Neural crest cell (in vitro differentiated cells): ENCODE measurements at places on chromosomes 5 and 9. TPM values are rescaled to one million over a fixed set of nuclear protein-coding genes. Genes with fewer than 3 reads are reported as not detected.

DNA sequence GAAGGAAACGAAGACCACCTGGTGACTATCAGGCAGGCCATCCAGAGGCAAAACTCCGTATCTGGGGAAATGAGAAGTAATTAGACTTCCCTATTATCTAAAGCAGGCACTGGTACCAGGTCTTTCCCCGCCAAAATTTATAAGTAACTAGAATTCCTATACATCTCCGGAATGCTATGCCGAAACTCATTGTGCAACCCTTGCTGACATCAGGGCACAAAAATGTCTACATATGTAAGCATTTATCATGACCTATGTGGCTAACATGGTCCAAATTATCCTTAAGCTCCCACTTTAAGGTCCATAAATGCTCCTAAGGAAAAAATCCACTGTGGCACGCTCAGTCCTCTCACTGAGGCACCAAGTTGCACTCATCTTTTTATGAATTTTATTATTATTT lies 17.8 kb downstream of the ACTL7B start:
- no peak for DNase-seq

DNA sequence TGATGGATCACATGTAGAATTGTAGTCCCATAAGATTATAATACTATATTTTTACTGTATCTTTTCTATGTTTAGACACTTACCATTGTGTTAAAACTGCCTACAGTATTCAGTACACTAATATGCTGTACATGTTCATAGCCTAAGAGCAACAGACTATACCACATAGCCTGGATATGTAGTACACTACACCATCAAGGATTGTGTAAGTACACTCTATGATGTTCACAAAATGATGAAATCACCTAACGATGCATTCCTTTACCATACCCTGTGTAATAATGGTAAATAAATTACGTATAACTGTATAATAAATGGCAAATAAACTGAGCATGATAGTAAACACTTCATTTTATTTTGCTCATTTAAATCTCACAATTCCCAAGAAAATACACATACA lies 60.3 kb downstream of the RICTOR start:
- no peak for DNase-seq

GRCh38 chr5:177022386-177023302 lies at the start of gene ZNF346:
ZNF346 (plus strand) TSS chr5:177022696; CDS start chr5:177022739, 43 bp downstream.
- DNase-seq = peak; percentile 89

DNA sequence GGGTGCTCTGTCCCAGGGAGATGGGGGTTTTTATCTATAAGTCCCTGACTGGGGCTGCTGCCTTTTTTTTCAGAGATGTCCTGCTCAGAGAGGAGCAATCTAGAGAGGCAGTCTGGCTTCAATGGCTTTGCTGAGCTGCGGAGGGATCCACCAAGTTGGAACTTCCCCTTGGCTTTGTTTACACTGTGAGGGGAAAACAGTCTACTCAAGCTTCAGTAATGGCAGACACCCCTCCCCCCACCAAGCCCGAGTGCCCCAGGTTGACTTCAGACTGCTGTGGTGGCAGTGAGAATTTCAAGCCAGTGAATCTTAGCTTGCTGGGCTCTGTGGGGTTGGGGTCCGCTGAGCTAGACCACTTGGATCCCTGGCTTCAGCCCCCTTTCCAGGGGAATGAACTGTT lies 375.8 kb downstream of the RAB3C start:
- DNase-seq = no peak

The C5orf58 gene
- total RNA-seq = not detected in 2 replicates
